ENCODE measurements at places on chromosomes 16 and 17.
A peak's percentile ranks its signal among the peaks of the same experiment; 100 is the strongest.

GRCh38 chr16:27400751-27401620 lies 988 bp upstream of the IL21R start:
- DNase-seq: peak; percentile 63

DNA sequence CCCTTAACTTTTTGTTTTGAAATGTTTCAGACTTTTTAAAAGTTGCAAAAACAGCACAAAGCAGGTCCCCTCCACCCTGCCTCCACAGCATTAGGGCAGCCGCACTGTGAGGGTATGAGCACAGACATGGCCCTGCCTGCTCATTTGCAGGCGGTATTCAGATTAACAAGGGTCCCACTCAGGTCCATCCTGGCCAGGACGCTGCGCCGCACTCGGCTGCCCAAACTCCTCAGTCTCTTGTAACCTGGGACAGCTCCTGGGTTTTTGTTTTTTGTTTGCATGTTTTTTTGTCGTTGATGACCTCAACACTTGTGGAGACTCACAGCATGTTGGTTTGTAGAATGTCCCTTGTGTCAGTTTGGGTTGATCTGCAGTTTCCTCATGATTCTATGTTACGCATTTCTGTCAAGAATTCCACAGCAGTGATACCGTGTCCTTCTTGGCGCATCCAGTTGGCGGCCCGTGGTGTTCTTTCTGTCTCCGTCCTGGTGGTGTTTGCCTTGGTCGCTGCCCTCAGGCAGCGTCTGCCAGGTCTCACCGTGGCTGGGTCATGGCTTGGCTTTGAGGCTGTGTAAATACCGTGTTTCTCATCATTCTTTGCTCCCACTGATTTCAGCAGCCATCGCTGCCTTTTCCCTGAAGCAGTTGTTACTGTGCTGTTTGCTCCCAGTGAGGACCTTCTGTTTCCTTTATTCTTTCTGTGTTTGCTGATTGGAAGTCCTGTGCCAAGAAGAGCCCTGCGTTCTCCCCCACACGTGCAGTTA lies 18.5 kb downstream of the CRAMP1 start:
- DNase-seq: no peak

- no peak for DNase-seq
These were observed 11.8 kb downstream of the TEX14 start for GRCh38 chr17:58680038-58680369.

DNA sequence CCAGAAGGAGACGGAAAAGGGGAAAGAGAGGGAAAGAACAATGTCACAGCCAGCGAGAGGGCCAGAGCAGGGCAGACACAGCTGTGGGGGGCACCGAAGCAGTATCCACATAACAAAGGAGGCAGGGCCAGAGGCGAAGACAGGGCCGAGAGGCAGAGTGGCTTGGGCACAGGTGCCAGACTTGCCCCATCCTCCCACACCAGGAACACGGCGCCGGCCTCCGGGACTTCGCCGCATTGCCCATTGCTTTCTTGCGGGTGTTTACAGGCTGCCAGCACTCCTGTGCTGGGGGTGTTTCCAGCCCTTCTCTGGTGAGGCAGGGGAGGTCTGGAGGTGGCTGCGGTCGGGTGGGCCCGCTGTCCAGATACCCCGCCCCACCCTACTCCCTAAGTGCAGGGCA lies 78.0 kb downstream of the ENGASE start:
- no peak for DNase-seq

DNA sequence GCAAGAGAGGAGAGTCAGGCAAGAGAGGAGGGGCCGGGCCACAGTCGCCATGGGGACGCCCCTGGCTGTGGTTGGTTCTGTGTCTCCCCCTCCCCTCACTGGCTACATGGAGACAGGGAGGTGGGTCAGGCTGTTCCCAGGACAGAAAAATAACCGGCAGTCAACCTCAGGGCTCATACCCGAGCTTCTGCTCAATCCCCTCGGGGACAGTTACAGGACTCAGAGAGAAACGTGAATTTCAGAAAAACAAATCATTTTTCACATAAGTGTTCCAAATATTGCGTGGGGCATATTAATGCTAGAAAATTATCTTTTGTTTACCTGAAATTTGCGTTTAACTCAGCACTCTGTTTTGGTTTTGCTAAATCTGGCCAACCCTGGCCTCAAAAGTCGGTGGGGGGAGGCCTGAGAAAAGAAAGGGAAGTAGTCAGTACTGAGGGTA lies 22.2 kb upstream of the CPSF4L start:
- no peak for DNase-seq

DNA sequence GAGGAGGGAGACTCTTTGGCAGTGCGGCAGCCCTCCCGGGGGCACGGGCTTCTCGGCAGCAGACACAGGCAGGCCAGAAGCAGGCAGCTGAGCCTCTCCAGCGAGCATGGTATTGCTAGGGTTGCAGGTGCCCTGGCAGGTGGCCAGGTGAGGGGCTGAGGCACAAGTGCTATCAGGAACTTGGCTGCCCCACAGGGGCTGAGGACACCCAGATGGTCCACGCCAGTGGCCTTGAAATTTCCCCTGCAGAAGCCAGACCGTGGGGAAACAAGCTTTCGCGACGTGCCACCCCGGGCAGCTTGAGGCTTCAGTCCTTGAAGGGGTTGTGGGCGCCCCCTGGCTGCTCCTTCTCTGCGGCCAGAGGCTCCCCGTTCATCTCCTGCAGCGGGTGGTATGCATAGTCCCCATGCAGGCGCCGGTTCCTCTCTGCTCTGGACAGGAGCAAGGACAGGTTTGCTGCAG lies 8.5 kb downstream of the NAGPA start:
- DNase-seq: no peak

DNA sequence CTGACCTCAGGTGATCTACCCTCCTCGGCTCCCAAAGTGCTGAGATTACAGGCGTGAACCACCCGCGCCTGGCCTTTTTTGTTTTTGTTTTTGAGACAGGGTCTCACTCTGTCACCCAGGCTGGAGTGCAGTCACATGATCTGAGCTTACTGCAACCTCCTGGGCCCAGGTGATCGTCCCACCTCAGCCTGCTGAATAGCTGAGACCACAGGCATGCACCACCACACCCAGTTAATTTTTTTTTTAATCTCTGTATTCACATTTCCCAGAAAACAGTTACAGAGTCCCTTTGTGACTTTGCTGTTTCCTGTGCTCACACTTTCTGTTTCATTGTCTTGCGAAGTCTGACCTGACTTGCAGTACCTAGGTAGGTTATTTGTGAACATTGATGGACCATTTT lies 2.7 kb downstream of the CLUAP1 start:
- no peak for DNase-seq

- no peak for DNase-seq
These were observed 248.3 kb downstream of the KATNIP start for GRCh38 chr16:27798241-27798640.

DNA sequence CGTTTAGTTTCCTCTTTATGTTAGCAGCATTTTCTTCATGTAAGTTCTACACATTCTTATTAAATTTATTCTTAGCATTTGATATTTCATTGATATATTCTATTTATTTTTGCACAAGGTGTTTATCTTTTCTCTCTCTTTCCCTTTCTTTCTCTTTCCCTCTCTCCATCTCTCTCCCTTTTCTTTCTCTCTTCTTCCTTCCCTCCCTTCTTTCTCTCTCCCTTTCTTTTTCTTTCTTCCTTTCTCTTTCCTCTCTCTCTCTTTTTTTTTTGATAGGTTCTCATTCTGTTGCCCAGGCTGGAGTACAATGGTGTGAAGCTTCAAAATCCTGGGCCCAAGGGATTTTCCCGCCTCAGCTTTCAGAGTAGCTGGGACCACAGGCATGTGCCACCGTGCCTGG lies 176.4 kb downstream of the AXIN2 start:
- DNase-seq: no peak

DNA sequence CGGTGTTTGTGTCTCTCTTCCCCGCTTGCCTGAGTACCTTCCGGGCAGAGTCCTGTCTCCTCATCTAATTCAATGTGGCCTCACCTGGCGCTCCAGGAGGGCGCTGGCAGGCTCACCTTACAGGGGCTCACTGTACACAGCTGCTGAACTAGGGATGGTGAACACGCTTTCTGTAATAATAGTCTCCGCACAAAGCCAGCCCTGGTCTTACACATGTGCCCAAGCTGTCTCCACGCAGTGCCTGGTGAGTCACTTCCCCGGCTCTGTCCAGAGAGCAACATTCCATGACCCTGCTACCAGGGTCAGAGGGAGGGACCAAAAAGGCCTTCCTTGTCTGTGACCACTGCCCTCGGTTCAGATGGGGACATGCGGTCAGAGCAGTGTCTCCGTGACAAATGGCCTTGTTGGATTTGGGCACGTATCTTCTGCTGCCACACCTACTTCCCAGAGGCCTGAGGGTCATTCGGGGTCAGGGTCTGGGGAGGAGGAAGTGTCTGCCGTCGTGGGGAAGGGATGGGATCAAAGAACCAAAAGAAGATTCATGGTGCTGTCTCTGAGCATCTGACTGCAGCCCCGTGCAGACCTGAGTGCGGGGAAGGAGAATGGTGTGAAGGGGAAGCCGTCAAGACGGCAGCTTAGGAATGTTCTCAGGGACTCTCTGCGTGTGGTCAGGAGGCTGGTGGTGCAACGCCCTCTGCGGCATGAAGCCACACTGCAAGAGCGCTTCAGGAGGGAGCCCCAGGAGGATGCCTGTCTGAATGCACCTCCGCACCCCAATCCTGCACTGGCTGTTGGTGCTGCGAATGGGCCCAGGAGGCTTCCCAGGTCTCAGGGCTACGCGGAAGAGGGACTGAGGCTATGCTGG lies 68.8 kb downstream of the IL21R start:
- DNase-seq: peak; percentile 84

GRCh38 chr17:47621293-47622179 lies 28.2 kb upstream of the KPNB1 start:
- DNase-seq: peak; percentile 87

GRCh38 chr16:11402745-11403533 lies 57.7 kb downstream of the RMI2 start:
- DNase-seq: no peak

GRCh38 chr17:51036084-51036483 lies 84.6 kb downstream of the SPAG9 start:
- no peak for DNase-seq
